Skin of body (tissue), 3 donors: ENCODE measurements at places on chromosomes 6 and 20. TPM values are rescaled to one million over a fixed set of nuclear protein-coding genes. Genes with fewer than 3 reads are reported as not detected.

DNA sequence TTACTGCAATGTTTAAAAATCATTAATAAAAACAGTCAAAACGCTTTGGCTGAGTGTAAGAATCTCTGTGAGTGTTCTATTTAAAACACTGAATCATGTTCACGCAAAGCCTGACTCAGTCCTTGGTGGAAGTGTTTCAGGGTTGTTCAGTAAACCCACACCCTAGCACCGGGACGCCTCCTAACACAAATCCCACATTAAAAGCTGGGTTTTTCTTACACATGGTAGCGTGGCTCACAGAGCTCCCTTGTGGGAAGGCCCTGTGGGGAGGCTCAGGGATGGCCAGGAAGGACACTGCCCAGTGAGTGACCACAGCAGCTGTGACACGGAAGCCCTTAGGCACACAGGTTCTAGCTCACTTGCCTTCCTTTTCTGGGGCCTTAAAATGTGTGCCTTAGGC is 80.2 kb downstream of the GMPR start:
- peak; percentile 8 for DNase-seq

DNA sequence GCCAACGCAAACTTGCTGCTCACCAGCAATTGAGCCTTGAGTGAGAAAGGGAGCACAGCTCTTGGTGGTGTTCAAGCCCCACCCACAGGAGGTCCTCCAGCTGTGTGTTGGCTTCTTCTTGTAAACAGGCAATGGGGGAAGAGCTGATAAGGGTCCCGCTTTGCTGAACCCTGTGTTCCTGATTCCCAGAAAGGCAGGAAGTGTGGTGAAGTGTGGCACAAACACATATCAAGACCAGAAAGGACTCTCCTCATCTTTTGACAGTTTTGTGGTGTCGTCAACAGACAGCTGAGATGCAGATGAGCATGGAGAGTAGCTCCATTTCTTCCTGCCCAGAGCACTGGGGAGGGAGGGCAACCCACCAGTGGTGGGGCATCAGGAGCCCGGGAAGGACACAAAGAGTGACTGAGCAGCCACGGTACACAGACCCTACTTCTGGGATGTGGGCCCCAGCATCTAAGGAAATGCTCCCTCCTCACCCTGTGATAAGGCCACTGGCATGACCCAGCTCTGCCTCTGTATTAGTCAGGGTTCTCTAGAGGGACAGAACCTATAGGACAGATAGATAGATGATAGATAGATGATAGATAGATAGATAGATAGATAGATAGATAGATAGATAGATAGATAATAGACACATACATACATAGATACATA is 188.9 kb upstream of the TAB2 start:
- DNase-seq: no peak

- DNase-seq: no peak
These were observed 49.6 kb downstream of the RIOK1 start for GRCh38 chr6:7439228-7439627.

GRCh38 chr20:50674138-50674825 is 17.1 kb downstream of the RIPOR3 start:
- DNase-seq: no peak

GRCh38 chr6:408599-409102 is 17.1 kb downstream of the IRF4 start:
- no peak for DNase-seq

DNA sequence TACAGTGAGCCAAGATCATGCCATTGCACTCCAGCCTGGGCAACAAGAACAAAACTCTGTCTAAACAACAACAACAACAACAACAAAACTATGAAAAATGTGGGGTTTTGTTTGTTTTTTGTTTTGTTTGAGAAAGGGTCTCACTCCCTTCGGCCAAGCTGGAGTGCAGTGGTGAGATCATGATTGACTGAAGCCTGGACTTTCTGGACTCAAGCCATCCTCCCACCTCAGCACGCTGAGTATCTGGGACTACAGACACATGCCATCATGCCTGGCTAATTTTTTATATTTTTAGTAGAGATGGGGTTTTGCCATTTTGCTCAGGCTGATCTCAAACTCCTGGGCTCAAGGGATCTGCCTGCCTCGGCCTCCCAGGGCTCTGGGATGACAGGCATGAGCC is 2.8 kb upstream of the MYLIP start:
- no peak for DNase-seq

GRCh38 chr6:127458817-127459216 is 372 bp downstream of the KIAA0408 start:
- DNase-seq: peak; percentile 77

DNA sequence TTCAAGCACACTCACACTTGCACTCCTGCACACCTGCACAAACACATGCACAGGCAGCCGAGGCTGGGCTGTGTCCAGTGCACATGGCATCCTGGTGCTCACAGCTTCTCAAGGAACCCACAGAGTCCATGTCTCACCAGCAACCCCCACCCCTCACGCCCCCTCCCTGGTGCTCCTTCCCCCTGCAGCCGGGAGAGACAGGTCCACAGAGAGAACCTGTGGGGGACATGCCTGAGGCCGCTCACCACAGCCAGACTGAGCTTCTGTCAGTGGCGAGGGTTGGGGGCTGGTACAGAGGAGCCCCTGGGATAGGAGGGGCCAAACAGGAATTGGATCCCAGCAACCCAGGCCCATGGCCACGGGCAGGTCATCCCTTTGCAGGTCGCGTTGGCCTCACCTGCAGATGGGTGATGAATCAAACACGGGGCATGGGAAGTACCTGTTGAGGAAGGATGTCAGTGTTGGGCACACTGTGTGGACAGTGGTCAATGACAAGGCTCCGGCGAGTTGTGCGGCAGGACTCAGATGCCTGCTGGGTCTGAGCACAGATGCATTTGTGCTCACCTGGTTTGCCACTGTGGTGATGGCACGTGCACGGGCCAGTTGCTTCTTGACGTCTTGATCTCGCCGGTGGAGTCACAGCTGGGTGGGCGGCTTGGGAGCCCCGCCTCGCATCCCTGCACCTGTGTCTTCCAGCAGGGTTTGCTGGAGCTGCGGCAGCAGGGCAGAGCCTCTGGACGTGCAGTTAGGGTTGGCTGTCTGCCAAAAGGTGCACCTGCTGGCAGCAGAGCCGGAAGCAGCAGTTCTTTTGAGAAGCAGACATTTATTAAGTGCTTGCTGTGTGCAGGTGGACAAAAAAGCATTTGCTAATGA is 113.0 kb downstream of the ERMARD start:
- DNase-seq: no peak

GRCh38 chr6:65680232-65680631 is 26.8 kb downstream of the EYS start:
- DNase-seq: no peak

- DNase-seq: peak; percentile 17
These were observed 18.4 kb upstream of the NUP153 start for GRCh38 chr6:17725083-17725482.

LTA gene
- not detected for total RNA-seq

RSPH9 gene
- 0.30 TPM for total RNA-seq

SYNGAP1 gene
- 8.8 TPM for total RNA-seq

CST5 gene
- not detected for total RNA-seq

RIPPLY2 gene
- total RNA-seq: not detected

RIN2 gene
- 34.8 TPM for total RNA-seq
